Activated T-helper 1 cell treated with anti-CD3 and anti-CD28 coated beads, Interleukin-12 subunit alpha, Interleukin-12 subunit beta, Interleukin-2, Interleukin-4 antibody, amounts not matched to agents 30 ng/mL and 10 ng/mL and 1 ng/mL, durations not matched to agents 14 hours and 24 hours and 36 hours (primary cell): ENCODE measurements at places on chromosomes 12 and 14.
A peak's percentile ranks its signal among the peaks of the same experiment; 100 is the strongest.

DNA sequence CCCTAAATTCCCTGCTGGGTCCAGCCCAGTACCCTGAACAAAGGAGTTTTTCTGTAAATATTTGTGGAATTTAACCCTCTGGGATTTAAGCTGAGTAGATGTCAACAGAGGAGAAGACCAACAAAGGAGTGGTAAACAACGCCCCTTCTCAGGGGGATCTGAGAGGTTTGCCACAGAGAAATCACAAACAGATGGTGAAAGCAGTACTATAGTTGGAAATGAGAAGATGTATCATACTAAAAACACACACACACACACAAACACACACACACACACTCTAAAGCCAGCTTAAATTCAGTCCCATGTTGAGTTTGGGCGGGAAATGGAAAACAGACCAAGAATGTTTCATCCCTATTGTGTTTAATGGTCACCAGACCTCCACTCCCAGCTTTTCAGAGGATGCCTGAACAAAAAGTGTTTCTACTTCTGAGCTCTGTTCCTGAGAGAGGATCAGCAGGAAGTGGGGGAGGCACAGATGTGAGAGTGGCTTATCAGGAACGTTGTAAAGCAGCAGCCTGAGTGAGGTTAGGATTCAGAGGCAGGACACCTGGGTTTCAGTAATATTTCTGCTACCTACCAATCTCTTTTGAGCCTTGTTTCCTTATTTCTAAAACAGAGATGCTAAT, 3.2 kb downstream of the BIN2 start:
- H3K27me3 ChIP-seq = no peaks in the 10 kb centered on the region
- H3K4me3 ChIP-seq = peak overlapping the region; percentile 90
- peak overlapping the region; percentile 77 for H3K27ac ChIP-seq
- H3K36me3 ChIP-seq = peaks cover 26% of the 10 kb centered on the region
- DNase-seq = no peak

GRCh38 chr12:104340925-104341611, 37.5 kb downstream of the EID3 start:
- H3K27ac ChIP-seq = no peak overlapping the region
- H3K4me3 ChIP-seq = no peak overlapping the region
- no peak for DNase-seq
- H3K4me1 ChIP-seq = no peaks in the 10 kb centered on the region
- H3K36me3 ChIP-seq = peaks cover 40% of the 10 kb centered on the region

- peaks cover 28% of the 10 kb centered on the region for H3K27me3 ChIP-seq
- H3K27ac ChIP-seq = no peak overlapping the region
- H3K4me3 ChIP-seq = no peak overlapping the region
- H3K36me3 ChIP-seq = no peaks in the 10 kb centered on the region
These were observed 31.2 kb downstream of the NUAK1 start for GRCh38 chr12:106107566-106107965.

- no peaks in the 10 kb centered on the region for H3K36me3 ChIP-seq
- H3K27ac ChIP-seq = no peak overlapping the region
- H3K27me3 ChIP-seq = no peaks in the 10 kb centered on the region
- DNase-seq = no peak
- no peaks in the 10 kb centered on the region for H3K4me1 ChIP-seq
- no peak overlapping the region for H3K4me3 ChIP-seq
These were observed 38.4 kb upstream of the FGD4 start for GRCh38 chr12:32360956-32361355.

GRCh38 chr14:102140027-102140749, 491 bp downstream of the WDR20 start:
- DNase-seq = peak; percentile 27
- H3K4me1 ChIP-seq = peaks cover 24% of the 10 kb centered on the region
- peak overlapping the region; percentile 94 for H3K4me3 ChIP-seq
- H3K27ac ChIP-seq = peak overlapping the region; percentile 91

DNA sequence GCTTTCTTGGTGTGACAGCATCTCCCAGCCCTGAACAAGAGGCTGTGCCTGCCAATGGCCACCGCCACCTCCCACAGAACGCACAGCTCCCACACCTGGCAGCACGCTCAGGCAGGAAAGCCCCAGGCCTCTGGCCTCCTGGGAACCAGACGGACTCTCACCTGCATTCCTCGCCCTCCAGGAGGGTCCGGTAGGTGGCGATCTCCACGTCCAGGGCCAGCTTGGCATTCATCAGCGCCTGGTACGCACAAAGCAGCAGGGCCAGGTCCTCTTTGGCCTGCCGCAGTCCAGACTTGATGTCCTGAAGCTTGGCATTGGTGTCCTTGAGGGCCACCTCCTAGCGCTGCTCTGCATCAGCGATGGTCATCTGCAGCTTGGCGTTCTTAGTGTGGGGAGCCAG, 12.1 kb upstream of the KRT77 start:
- H3K27ac ChIP-seq = no peak overlapping the region
- H3K36me3 ChIP-seq = no peaks in the 10 kb centered on the region
- H3K27me3 ChIP-seq = peaks cover 44% of the 10 kb centered on the region

- H3K36me3 ChIP-seq = peaks cover 7% of the 10 kb centered on the region
- peaks cover 62% of the 10 kb centered on the region for H3K4me1 ChIP-seq
- DNase-seq = no peak
- no peak overlapping the region for H3K27ac ChIP-seq
- H3K27me3 ChIP-seq = no peaks in the 10 kb centered on the region
- no peak overlapping the region for H3K4me3 ChIP-seq
These were observed 28.9 kb upstream of the PLEKHG3 start for GRCh38 chr14:64675312-64675711.

DNA sequence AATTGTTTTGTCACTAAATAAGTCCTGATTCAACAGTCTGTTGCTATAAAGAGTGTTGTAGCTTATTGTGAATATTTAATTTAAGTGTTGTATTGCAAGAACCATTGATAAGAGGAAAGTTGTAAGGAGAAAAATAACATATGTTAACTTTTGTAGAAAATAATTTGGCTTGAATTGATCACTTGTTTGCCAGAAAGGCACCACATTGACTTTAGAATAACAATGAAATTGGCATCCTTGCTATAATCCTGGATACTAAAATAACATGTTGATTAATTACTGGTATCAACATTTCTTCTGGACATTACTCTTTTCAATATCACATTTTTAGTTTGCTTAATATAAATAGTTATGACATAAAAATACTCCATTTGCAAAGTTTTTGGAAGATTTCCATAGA, 159.0 kb downstream of the MGAT4C start:
- no peak overlapping the region for H3K27ac ChIP-seq
- H3K27me3 ChIP-seq = no peaks in the 10 kb centered on the region
- no peaks in the 10 kb centered on the region for H3K4me1 ChIP-seq

- H3K4me3 ChIP-seq = no peak overlapping the region
- H3K4me1 ChIP-seq = no peaks in the 10 kb centered on the region
- H3K27ac ChIP-seq = no peak overlapping the region
- DNase-seq = no peak
- H3K36me3 ChIP-seq = no peaks in the 10 kb centered on the region
These were observed 78.9 kb downstream of the SNAPC1 start for GRCh38 chr14:61841145-61841544.

GRCh38 chr14:93186956-93187355, 1.8 kb downstream of the LYSET start:
- H3K36me3 ChIP-seq = peaks cover 16% of the 10 kb centered on the region
- DNase-seq = no peak
- H3K27ac ChIP-seq = no peak overlapping the region
- no peaks in the 10 kb centered on the region for H3K27me3 ChIP-seq

- no peaks in the 10 kb centered on the region for H3K4me1 ChIP-seq
- no peak for DNase-seq
- no peaks in the 10 kb centered on the region for H3K27me3 ChIP-seq
These were observed 340.1 kb downstream of the GLT1D1 start for GRCh38 chr12:129193263-129193871.

GRCh38 chr14:94337274-94337673, 14.1 kb upstream of the SERPINA6 start:
- peaks cover 2% of the 10 kb centered on the region for H3K36me3 ChIP-seq
- peaks cover 9% of the 10 kb centered on the region for H3K4me1 ChIP-seq
- no peak overlapping the region for H3K27ac ChIP-seq
